ENCODE measurements at places on chromosomes 16 and 17. TPM values are rescaled to one million over a fixed set of nuclear protein-coding genes. Genes with fewer than 3 reads are reported as not detected.

CACNG5 gene
- total RNA-seq: not detected

ZNF423 gene
- under 0.01 TPM for total RNA-seq

APOBR gene
- not detected for total RNA-seq

SLC16A3 gene
- 49.1 TPM for total RNA-seq

HOXB8 gene
- total RNA-seq: 0.56 TPM

PPP1R9B gene
- total RNA-seq: 38.6 TPM

PRM3 gene
- not detected for total RNA-seq

KRTAP4-3 gene
- not detected for total RNA-seq

OR3A3 gene
- total RNA-seq: not detected

NKD1 gene
- not detected for total RNA-seq

MARVELD3 gene
- total RNA-seq: not detected

ALOX15B gene
- total RNA-seq: not detected

PAFAH1B1 gene
- total RNA-seq: 127 TPM

MT1A gene
- not detected for total RNA-seq

STRADA gene
- 14.7 TPM for total RNA-seq

CSH1 gene
- total RNA-seq: not detected

KRT27 gene
- total RNA-seq: not detected

MIF4GD gene
- 3.3 TPM for total RNA-seq

BRCA1 gene
- total RNA-seq: 17.7 TPM

IFT20 gene
- total RNA-seq: 25.5 TPM

RHBDL1 gene
- total RNA-seq: 0.72 TPM

Data from IMR-90 (cell line).